ENCODE measurements at places on chromosomes 2 and 18.

DNA sequence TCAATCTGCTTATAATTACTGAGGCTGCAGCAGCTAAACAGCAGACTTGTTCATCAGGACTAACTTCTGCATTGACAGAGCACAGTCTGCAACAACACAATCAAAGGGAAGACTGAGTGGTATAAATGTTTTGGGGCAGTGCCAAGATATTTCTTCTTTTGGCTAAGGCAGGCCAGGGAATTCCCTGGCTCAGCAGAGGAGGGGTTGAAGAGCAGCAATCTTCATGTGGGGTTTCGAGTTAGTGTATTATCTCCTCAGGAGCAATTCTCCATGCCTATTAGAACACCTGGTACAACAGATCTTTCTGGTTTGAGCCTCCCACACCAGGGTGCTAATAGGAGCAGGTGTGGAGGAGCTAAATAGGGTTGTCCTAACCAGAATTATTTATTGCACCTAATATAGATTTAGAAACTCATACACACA is 103.0 kb upstream of the STK17B start:
- no peak for DNase-seq

DNA sequence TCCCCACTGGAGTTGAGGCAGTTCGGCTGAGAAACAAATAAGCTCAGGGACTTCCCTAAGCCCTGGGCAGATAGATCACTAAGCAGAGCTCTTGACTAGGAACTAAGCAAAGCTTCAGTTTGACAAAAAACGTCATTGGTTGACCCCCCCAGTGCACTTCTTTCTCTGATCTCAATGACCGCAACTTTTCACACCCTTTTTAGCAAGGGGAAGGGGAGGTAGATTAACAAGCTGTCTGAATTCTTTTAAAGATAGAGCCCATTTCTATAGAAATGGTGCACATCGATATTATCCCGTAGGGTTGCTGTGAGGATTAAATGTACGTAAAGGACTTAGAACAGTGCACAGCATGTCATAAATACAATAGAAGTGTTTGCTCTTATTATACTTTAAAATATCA is 42.5 kb downstream of the PIEZO2 start:
- no peak for DNase-seq

- DNase-seq: no peak
Measured at GRCh38 chr2:46356991-46357390, 59.8 kb downstream of the EPAS1 start.

DNA sequence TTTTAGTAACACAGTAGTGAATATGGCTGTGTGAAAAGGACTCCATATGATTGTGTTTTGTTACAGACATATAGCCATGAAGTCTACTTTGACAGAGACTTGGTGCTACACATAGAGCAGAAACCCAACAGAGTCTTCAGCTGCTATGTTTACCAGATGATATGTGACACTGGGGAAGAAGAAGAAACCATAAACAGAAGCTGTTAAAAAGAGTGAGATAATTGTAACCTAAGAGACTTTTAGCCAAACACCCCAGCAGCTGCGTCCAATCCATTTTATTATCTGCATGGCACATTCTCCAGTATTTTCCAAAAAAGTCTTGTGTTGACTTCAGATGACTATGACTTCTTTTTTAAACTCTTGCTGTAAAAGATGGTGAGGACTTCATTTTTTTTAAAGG is 41.4 kb upstream of the CYBRD1 start:
- DNase-seq: peak; percentile 85

- DNase-seq: no peak
Measured at GRCh38 chr2:223732346-223732745, 105.0 kb downstream of the AP1S3 start.

DNA sequence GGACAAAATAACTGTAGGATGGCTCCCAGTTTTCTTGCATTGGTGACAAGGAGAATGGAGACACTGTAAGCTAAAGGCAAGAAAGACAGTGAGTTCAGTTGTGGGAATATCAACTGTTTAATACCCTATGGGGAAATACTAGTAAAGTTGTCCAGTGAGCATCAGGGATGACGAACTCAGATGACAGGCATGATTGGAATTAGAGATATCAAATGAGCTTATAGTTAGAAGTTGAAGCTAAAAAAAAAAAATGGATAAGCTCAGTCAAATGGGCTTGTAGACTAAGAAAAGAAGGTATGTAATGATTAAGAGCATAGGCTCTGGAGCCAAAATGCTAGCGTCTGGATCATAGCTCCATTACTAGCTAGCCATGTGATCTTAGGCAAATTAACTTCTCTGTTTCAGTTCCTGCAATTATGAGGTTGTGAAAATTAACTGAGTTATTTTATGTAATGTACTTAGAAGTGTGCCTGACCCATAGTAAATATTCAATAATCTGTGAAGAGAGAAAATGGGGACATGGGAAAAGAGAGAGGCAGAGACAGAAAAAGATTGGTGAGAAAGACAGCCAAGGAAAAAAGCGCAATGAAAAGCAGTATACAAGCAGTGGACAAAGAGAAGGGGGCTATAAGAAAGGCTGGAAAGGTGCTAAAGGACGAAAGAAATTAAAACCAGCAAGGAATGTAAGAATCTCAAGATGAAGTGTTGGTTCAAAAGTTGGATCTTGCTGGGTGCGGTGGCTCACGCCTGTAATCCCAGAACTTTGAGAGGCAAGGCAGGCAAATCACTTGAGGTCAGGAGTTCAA is 95.7 kb upstream of the SLC39A10 start:
- DNase-seq: no peak

Data from kidney (tissue), 22 donors.